Spleen (tissue), 13 donors: ENCODE measurements at places on chromosomes 12 and 14.
A peak's percentile ranks its signal among the peaks of the same experiment; 100 is the strongest.

GRCh38 chr12:109594556-109595317, 21.1 kb downstream of the MVK start:
- DNase-seq = no peak

DNA sequence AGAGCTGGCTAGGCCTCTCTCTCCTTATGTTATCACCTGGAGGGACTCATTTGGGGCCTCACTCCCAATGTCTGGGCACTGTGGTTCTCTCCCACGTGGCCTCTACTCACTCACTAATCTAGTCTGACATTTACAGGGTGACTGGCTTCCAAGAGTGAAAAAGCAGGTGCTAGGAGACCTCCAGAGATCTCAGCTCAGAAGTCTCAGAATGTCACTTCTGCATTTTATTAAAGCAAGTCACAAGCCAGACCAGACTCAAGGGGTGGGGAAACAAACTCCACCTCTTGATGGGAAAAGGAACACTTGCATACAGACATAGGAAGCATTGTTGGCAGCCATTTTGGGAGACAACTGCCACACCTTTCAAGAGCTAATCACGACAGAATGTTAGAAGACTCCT, 175.9 kb downstream of the MON2 start:
- DNase-seq = no peak

DNA sequence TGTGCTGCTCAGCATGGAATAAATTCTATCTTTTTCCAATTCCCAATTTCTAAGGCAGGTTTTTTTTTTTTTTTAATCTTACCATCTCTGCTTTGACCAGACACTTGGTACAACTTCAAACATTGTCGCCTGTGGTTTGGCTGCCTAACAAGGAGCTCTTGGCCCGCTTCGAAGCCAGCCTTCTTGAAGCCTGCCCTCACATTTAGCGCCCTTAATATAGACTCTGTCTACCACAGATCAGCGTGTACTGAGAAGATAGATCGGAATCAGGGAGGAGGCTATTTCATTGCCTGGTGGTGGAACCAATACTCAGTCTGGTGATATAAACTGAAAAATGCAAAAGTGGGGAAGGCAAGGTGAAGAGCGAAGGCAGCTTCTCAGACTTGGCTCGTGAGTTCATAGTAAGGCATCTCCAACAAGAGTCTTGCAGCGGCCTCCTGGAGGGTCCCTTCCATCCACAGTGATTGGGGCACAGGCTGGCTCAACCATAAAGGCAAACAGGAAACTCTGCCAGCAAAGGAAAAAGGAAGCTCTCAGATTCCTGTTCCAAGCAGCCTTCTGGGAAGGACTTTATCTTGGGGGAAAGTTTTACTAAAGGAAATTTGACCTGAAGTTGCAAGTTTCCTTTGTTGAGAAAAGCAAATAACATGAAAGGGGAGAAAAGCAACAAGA, 103.2 kb upstream of the BCL2L14 start:
- DNase-seq = no peak

DNA sequence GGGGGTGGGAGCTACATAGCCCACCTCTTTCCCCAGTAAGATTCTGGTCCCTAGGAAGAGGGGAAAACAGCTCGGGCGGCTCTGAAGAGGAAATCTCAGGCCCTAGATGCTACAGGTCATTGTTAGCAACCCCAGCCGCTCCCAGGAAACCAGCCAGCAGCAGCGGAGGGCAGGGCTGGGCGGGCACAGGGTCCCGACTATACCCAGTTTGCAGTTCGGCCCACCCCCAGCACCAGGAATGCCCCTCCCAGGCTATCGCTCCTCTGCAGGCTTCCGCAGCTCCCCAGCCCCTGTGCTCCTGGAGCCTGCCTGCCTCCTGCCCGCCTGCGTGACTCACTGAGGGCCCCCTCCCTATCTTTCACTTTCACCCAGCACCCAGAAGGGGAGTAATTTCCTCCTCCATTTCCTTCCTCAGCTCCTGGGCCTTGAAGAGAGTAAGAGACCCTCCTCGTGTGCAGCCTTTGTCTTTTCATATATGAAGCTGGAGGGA, 27.2 kb upstream of the PNMA1 start:
- DNase-seq = peak; percentile 90

DNA sequence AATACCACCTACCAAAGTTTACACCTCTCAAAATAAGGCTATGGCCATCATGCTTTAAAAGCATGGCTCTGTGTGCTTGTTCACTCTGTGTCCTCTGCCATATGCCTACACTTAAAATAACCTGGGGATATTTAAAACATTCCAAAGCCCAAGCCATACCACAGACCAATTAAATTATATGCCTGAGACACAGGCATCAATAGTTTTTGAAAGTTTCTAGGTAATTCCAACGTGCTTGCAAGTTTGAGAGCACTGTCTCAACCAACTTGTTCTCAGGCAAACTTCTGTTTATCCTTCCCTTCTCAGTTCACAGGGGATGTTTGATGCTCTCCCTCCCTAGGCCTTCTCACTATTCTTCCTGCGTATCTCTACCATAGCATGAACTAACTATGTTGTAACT, 3.4 kb upstream of the FRMD6 start:
- no peak for DNase-seq

DNA sequence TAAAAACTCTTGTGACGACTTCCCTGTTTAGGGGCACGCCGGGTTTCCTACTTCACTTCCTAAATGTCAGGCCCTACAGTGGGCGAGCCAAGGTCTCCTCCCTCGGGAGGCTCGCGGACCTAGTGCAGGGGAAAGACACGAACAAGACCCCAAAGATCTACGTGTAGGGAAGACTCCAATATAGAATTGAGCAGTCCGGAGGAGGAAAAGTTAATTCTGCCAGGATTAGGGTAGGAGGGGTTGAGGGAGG, 564 bp downstream of the ATXN3 start:
- peak; percentile 83 for DNase-seq

GRCh38 chr12:56709759-56710376, 15.2 kb downstream of the NACA start:
- DNase-seq = no peak

DNA sequence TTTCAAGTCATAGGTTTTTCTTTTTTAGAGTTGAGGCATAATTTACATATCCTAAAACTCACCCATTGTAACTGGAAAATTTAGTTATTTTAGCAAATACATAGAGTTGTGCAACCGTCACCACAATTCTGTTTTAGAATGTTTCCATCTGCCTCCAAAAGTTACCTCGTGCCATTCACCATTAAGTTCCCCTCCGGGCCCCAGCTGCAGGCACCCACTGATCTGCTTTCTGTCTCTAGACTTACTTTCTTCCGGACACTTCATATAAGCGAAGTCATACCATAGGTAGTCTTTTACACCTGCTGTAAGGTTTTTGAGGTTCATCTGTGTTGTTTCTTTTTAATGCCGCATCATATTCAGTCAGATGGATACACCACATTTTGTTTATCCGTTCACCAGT, 28.7 kb downstream of the PPP2R5C start:
- no peak for DNase-seq

DNA sequence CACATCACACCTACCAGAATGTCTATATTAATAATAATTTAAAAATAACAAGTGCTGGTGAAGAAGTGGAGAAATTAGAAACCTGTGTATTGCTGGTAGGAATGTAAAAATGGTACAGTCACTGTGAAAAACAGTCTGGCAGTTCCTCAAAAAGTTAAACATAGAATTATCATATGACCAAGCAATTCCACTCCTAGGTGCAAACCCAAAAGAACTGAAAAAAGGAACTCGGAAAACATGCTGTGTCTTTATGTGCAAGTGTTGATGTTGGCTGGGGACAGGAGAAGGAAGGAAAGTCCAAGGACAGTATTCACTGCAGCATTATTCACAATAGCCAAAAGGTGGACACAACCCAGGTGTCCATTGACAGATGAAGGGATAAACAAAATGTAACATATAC, 146.5 kb downstream of the TTC7B start:
- no peak for DNase-seq

DNA sequence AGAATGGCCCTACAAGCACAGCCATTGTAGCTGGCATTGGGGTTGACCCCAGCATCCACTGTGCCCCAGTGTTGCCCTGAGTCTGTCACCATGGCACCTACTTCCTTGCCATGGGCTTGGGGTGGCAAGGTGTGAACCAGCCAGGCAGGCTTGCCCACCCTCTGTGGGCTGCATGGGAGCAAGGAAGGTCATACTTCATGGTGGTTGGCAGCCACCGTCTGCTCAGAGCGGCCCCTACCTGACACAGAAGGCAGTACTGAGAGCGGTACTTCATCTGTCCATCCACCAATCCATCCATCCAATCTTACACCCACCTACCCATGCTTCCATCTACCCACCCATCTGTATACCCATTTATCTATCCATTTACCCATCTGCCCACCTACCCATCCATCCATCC, 160.1 kb downstream of the KIF26A start:
- no peak for DNase-seq

DNA sequence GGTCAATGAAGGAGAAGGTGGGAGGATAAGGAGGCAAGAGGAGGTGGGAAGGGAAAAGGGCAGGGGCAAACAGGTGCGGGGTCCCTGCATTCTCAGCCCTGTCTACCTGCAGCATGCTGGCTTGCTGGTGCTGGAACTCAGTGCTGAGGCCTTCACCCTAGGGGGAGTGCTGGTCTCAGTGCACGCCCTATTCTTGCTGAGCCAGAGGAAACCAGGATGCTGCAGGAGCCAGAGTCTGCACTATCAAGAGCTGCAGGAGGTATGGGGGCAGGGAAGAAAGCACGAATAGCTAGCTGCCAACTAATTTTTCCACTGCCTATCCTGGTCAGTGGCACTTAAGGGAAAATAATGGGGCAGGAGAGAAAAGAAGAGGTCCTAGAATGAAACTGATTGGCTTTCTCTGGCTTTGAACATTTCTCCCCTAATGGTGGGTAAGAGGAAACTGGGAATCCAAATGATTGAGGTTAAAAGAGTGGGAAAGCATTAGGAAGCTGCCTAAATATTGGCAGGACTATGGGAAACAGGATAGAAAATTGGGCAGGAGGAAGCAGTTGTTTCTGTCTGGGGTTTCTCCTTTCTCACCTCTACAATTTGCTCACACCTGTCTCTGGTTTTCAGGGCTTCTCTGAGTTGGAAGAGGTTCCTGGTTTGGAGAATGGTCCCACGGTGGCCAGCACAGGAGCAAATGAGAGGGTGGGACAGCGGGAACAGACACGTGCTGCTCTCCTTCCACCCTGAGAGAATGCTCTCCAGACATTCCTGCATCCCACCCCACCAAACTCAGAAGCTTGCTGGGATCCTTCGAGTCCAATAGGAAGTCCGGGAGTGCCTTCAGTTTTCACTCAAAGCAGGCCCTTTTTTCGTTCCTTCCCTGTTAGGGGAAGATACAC, 1.9 kb downstream of the TMEM253 start:
- no peak for DNase-seq

GRCh38 chr12:48442179-48442847, 30.0 kb upstream of the ANP32D start:
- DNase-seq = no peak
